ENCODE measurements at places on chromosomes 6 and 20.
A peak's percentile ranks its signal among the peaks of the same experiment; 100 is the strongest.

DNA sequence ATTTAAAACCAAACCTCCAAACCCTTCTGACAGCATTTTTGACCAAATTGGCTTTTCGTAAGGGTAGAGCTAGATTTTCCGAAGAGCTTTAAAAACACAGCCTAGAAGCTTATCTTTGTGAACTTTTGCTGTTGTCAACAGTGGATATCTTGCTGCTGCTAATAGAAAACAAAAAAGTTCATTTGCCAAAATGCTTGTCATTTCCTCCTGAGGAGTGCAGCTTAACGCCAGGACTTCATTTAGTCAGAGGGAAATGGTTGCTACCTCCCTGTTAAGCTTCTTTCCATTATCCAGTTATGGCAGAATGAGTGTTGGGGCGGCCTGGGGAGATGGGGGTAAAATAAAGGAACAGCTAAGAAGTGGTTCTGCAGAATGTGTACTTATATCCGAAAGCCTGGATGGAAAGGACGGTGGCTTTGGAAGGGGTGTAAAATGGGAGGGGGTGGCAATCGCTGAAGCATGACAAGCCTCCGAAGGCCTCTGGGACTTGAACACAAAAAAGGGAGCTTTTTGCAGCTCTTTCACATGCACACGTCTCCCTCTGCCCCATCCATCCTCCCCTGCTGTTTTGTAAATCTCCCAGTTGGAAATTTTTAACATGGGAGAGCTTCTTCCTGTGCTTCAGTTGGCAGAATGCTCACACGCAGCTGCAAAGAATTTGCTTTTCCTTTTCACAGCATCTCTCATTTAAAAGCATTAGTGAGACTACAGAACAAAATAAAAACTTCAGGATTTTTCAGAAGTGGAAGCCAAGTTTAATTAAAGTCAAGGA lies 22.5 kb downstream of the JARID2 start:
- no peak for DNase-seq

GRCh38 chr6:56549014-56549413 lies 93.7 kb downstream of the DST start:
- DNase-seq, result peak; percentile 46

- no peak for DNase-seq
Observed at GRCh38 chr20:44706301-44707017, 8.7 kb upstream of the CCN5 start.

- no peak for DNase-seq
Observed at GRCh38 chr6:11272491-11273192, 40.2 kb upstream of the NEDD9 start.

GRCh38 chr6:147179809-147180208 lies 24.4 kb upstream of the STXBP5 start:
- DNase-seq, result no peak

- DNase-seq, result no peak
Observed at GRCh38 chr20:21339499-21339898, 36.4 kb downstream of the XRN2 start.

GRCh38 chr6:131225127-131225526 lies 89.9 kb downstream of the AKAP7 start:
- no peak for DNase-seq

GRCh38 chr6:107488875-107489635 lies 862 bp upstream of the SOBP start:
- peak; percentile 57 for DNase-seq

DNA sequence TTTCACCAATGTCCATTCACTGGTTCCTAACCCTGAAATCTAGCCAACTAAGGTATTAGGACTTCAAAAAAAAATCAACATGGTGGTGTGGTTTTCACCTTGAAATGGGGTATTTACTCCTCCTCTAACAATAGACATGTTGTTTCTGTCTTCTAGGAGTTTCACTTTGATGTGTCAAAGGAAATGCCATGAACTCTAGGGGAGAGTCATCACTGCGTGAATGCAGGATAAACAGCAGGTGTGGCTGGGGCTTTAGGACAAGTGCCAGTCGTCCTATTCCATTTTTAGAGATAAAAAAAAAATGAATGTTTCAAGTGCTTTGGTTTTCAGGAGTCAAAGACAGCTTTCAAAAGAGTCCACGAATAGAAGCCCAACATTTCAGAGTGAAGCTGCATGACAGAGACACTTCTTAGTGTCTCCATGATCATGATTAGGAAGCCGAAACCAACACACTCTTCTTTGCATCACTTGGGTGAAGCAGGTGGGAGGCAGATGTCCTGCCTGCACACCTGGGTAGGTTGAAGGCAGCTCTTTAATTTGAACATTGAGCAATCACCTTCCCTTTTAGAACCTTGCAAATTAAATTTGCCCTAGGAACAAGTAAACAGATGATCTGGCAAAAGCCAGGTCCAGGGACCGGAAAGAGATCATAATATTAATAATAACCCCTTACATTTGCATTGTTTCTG lies 328.5 kb upstream of the PRDM1 start:
- DNase-seq, result peak; percentile 11

- no peak for DNase-seq
Observed at GRCh38 chr20:17867131-17867925, 101.3 kb downstream of the SNX5 start.

DNA sequence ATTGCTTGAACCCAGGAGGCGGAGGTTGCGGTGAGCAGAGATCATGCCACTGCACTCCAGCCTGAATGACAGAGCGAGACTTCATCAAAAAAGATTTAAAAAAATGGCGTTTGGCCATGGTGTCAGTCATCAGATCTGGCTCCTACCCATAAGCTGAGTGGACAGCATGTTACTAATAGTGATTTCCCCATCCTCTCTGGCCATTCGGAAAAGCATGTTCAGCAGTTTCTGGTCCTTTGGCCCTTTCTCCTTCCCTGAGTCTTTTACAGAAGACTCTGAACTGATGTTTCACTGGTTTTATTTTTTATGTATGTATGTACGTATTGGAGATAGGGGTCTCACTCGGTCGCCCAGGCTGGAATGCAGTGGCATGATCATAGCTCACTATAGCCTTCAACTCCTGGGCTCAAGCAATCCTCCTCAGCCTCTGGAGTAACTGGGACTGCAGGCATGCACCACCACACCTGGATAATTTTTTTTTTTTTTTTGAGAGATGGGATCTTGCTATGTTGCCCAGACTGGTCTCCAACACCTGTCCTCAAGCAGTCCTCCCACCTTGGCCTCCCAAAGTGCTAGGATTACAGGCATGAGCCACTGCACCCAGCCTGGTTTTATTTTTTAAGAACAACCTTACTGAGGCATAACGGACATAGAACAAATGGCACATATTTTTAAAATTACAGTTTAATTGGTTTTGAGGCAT lies 84.2 kb upstream of the CNKSR3 start:
- no peak for DNase-seq

GRCh38 chr6:55445648-55446204 lies 118.5 kb downstream of the GFRAL start:
- peak; percentile 51 for DNase-seq

- DNase-seq, result no peak
Observed at GRCh38 chr20:62411479-62412193, 4.6 kb upstream of the CABLES2 start.

- DNase-seq, result no peak
Observed at GRCh38 chr6:2855061-2855519, 13.4 kb upstream of the SERPINB1 start.

GRCh38 chr20:8393381-8393780 lies 261.3 kb downstream of the PLCB1 start:
- DNase-seq, result no peak

DNA sequence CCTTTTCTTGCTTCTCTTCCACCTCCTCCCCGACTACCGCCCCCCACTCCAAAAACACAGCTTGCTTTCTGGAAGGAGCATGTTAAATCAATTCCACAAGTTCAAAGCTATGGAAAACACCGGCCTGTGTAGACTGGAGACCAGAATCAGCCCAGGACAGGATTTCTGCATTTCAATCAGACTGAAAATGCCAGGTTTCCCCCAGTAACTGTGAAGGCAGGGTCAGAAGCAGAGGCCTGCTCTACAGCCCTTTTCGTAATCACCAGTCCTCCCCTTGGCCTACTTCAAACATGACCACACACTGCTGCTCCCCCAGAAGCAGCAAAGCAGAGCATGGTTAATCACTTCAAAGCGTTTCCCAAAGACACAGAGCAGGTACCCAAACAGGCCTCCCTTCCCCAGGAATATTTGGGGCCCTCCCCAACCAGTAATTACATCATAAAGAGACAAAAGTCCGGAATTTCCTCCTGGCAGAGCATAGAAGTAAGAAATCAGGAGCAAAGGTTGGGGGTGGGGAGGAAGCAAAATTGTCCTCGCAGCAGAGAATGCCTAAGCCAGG lies 38.4 kb downstream of the ZMYND8 start:
- DNase-seq, result no peak

DNA sequence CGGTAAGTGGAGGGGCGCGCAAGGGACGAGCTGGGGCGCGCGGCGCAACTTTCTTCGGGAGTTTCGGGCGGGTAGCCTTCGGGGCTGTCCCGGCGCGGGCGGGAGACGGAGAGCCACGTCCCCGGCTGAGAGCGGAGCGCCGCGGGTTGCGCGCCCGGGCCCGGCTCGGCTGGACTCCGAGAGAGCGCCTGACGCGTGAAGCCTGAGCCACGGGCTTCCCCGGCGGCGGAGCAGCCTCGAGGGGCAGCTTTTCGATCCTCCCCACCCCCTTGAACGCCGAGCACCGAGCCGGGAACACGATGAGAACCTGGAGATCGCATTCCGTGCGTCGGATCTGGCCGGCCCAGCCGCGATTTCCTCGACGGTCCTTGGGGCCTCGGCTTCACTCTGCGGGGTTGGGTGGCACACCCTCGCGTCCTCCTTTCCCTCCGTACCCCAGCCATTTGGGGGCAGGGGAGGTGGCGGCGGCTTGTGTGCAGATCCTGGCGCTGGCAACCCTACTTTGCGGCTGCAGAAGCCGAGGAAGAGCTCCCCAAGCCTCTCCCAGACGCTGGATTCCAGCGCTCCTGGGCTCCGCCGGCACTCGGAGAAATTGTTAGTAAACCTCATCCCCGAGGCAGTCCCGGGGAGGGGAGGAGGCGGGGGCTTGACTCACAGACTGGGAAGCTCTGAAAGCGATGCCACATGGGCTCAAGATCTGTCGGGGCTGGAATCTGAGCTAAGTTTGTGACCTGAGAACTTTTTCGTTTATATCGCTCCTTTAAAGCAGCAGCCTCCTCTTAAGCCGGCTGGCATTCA lies 572 bp downstream of the DSE start:
- DNase-seq, result no peak

- DNase-seq, result no peak
Observed at GRCh38 chr6:39091220-39091619, 23.8 kb downstream of the SAYSD1 start.

GRCh38 chr6:80217794-80218193 lies 111.3 kb downstream of the BCKDHB start:
- no peak for DNase-seq

- DNase-seq, result no peak
Observed at GRCh38 chr20:40181676-40182075, 507.4 kb downstream of the MAFB start.

Data from NAMALWA (cell line).